ENCODE measurements at places on chromosomes 12 and 14.

- DNase-seq = no peak
Observed at GRCh38 chr12:78933014-78933413, 68.4 kb downstream of the SYT1 start.

GRCh38 chr12:3416159-3416558 is 74.8 kb upstream of the PRMT8 start:
- no peak for DNase-seq

DNA sequence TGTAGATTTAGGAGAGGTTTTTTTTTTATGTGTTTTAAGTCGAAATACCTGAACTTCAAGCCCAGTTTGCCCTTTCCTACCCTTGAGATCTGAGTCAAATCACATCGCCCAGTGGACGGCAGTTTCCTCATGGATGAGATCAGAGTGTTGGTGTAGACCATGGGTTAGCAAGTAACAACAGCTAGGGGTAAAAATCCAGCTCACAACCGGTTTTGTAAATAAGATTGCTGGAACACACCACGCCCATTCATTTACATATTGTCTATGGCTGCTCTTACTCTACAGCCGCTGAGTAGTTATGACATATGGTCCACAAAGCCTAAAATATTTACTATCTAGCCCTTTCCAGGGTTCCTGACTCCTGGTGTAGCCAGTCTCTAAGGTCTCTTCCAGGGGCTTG is 158.5 kb upstream of the PLEKHG7 start:
- no peak for DNase-seq

DNA sequence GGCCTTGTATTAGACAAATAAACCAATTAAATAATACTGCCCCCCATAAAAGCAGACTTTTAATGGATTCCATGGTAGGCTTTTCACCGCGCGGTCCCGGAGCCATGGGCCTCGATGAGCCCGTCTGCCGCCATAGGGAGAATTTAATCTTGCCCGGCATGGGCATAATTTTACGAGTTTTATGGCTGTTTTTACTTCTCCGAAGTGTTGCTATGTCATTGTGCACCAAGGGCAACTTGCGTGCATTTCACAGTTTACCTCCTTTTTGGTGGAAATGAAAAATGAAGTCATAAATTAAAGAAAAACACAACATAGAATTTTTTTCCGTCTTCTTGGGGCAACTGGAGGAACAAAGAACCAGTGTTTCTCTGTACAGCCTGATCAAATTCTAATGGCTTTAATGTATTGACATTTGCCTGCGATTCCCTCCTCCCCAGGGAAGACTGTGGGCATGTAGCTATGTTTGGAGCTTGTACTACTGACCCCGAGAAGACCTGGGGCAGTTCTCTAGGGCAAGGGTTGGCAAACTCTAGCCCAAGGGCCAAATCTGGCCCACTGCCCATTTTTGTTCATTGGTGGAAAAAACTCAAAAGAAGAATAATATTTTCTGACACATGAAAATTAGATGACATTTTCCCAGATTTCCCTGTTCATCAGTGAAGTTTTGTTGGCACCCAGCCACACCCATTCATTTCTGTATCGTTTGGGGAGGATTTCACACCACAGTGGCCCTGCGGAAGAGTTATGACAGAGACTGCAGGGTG is 142.7 kb downstream of the CHST11 start:
- no peak for DNase-seq

DNA sequence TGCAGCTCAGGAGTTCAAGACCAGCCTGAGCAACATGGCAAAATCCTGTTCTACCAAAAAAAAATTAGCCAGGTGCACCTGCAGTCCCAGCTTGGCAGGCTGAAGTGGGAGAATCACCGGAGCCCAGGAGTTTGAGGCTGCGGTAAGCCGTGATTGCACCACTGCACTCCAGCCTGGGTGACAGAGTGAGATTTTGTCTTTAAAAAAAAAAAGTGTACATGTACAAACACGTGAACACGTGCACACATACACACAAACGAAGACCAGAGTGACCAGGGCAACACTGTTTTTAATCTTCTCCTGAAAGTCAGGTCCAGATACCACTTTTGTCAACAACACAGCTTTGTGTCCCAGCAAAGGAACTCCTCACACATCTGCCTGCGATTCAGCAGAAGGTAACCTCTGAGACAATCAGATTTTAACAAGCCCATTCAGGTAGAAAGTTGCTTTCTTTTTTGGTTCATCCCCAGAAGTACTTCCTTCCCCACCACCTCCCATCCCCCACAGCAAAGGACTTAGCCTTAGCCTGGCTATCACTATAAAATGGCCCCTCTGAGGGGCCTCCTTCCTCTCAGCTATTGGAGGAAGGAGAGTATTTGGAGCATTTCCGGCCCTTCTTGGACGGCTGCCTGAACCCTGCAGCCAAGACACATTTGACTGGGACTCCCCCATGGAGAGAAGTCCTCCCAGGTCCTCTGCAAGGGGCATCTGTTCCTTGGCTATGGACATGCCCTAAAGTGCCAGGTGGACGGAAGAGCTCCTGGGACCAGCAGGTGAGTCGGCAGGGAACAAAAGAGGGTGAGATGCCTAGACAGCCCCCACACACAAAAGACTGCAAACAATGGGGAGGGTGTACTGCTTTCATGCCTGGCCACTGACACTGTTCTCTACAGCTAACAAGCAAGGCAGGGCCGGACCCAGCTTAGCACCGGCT is 9.8 kb downstream of the CTDSP2 start:
- DNase-seq = no peak

DNA sequence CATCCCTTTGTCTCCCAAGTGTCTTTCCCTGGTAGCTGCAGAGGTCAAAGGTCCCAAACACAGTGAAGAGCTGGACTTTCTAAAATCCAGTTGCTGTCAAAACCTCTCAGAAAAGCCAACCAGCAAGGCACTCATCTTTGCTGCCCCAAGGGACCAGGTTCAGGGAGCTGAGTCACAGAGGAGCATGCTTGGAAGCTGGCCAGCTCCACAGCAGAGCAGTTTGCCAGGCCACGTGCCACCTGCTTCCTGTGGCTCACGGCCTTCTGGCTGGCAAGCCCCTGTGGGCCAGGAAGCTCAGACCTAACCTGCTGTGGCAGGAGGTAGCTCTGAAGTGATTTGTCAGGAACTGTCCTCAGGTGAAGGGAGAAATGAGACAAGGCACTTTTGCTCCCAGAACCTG is 3.6 kb downstream of the ISCU start:
- peak; percentile 86 for DNase-seq

- no peak for DNase-seq
Observed at GRCh38 chr14:24071144-24071697, at the start of gene CPNE6. TSS of gene CPNE6 (plus strand) at chr14:24071562. CDS start at chr14:24072937, 1,375 bp downstream.

DNA sequence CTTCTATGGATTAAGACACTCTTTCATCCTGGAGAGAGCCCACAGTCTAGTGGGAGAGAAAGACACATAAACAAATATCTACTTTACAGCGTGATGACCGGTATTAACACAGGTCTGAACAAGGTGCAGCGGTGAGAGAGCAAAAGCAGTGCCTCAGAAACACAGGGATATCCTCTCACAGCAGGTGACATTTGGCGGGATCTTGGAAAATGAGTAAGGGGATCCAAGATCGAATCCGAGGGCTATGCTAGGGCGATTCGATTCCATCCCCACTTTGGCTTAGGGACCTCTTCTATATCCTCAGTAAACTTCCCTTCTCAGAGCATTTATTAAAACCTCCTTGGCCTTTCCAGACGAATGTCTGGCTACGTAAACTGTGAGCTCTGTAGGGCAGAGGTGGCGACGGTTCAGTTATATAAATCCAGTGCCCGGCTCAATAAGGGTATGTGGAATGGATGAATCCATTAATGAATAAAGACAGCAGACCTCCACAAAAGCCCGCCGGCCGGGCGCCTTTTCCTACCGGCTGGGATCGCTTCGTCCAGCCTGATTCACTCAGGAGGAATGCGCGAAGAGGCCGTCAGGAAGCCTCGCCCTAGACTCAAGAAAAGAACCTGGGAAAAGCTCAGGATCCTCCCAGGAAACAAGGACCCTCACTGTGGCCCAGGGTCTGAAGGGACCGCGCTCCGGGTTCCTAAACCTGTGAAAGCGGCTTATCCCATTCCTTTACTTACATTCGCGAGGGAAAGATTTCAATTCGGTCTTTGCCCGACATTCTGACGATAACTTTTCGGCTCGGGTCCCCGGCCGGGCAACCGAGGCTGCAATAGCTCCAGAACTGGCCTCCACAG is 455 bp downstream of the ATP6V1D start:
- DNase-seq = no peak

DNA sequence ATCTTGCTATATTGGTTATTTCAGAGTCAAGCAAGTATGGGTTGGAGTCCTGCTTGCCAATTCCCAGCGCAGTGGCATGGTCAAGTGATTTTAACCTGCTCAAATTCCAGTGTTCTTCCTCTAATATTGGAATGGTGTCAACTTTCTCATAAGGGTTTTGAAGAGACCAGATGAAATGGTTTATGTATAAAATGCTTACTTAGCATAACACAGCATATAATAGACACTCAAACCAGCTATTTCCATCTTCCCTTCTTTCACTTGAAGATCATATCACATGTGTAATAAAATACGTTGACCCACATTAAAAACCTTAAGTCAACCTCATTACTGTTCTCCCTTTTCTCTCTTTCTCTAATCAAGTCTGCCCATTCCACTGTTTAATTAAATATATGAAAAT is 144.0 kb downstream of the NAV3 start:
- no peak for DNase-seq

- DNase-seq = no peak
Observed at GRCh38 chr14:50191499-50191898, 39.9 kb downstream of the SOS2 start.

GRCh38 chr12:25651931-25652330 is 98.8 kb upstream of the LMNTD1 start:
- no peak for DNase-seq

DNA sequence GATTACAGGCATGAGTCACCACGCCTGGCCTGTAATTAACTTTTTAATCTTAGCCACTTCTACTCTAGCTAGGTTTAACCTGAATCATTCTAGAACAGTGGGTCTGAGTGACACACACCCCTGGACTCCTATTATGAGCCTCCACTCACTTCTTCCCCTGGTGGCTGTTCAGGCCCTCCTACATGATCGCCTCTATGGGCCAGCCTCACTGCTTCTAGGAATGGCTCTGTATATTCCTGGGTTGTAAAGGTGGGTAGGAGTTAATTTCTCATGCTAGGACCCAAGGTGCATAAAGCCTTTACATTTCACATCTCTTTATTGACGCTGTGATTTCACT is 8.0 kb upstream of the RNU6-8 start:
- DNase-seq = no peak

DNA sequence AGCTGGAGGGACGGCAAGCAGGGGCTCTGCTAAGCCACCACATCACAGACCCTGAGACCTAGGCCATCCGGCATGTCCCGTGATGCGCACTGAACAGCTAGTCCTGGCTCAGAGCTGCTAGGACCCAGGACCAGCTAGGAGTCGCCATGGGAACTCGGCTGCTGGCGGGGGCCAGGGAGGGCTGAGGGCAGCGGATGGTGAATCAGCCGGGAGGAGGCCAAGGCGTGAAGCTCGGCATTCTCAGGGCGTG is 5.1 kb downstream of the AHNAK2 start:
- DNase-seq = peak; percentile 96

DNA sequence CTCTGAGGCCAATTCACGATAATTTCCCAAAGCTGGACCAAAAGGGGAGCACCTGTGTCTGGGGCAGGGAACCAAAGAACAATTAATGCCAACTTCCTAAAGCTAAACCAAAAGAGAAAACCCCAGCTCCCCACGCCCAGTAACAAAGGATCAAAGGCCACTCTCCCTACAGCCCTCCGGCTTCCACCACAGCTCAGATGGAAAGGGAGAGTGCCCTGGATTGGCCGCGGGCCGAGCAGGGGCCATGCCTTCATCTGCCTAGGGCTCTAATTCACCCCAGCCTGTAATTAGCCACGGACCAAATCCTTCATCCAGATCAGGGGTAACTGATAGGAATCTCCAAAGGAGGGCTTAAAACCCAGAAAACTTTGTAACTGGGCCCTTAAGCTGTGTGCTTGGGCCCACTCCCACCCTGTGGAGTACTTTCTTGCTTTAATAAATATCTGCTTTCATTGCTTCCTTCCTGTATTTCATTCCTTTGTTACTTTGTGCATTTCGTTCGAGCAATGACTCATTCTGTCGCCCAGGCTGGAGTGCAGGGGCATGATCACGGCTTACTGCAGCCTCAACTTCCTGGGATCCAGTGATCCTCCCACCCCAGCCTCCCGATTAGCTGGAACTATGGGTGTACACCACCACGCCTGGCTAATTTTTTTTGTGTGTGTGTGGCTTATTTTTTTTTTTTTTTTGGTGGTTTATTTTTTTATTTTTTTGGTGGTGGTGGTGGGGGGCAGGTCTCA is 65.5 kb upstream of the PPP4R3A start:
- no peak for DNase-seq

DNA sequence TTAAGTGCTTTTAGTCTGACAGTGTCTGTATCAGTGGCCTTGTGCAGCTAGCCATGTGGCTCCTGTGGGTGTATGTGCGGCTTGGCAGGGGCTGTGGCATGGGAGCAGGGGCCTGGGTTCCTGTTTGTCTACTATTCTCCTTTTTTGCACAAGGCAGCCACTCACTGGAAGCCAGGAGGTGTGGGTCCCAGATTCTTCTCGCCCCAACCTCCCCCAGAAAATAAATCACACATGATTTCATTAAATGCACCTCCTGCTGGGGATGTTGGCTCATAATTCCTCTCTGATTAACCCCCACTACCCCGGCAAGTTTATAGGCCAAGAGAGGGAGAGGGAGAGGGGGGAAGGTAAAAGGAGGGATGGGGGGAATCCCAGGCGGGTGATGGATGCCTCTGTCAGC is 17.6 kb downstream of the CALCOCO1 start:
- no peak for DNase-seq

GRCh38 chr14:65993996-65994395 is 492.2 kb upstream of the CCDC196 start:
- no peak for DNase-seq

DNA sequence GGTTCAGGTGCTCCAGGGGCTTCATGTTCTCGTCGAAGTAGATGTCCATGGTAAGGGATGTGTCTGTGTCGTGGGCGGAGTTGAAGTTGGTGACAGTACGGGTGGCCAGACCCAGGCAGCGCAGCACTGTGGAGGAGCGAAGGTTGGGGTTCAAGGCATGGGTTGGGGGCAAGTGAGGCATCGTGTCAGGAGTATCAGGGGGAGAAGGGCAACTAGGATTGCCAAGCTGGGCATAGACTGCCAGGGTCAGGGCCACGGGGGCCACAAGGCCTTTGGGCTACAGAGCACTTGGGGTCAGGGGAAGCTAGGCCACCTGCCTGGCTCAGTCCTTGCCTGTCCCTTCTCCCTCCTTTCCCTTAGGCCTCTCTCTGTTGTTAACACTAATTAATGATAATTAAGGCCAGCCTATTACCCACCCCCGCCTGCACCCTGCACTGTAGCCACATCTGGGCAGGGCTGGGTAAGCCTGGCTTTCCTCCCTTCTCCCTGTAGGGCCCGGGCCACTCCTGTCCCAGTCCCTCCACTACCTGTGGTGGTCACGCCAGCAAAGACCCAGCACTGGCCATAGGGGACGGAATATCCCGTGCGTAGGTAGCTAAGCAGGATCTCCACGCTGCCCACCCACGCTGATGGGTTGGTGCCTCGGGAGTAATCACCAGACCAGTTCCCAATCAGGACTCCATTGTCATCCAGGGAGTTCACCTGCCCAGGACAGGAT is 4.3 kb downstream of the TGM1 start:
- DNase-seq = no peak

Measured in NCI-H460 (cell line).